ENCODE measurements at places on chromosomes 2 and 18. TPM values are rescaled to one million over a fixed set of nuclear protein-coding genes. Genes with fewer than 3 reads are reported as not detected.

METTL8 gene
- total RNA-seq, result 38.0 TPM

EPAS1 gene
- total RNA-seq, result 93.8 TPM

PSTPIP2 gene
- total RNA-seq, result 7.4 TPM

ALPP gene
- not detected for total RNA-seq

CCDC121 gene
- 1.3 TPM for total RNA-seq

CFAP53 gene
- total RNA-seq, result 0.32 TPM

CAVIN2 gene
- total RNA-seq, result 82.5 TPM

SPHKAP gene
- under 0.01 TPM for total RNA-seq

PAX8 gene
- total RNA-seq, result under 0.01 TPM

DNER gene
- under 0.01 TPM for total RNA-seq

SRD5A2 gene
- not detected for total RNA-seq

TYMS gene
- 32.5 TPM for total RNA-seq

PARD6G gene
- total RNA-seq, result 0.97 TPM

FBXO48 gene
- 0.61 TPM for total RNA-seq

CDH20 gene
- total RNA-seq, result not detected

STK17B gene
- 28.7 TPM for total RNA-seq

RNF152 gene
- 18.8 TPM for total RNA-seq

FLACC1 gene
- under 0.01 TPM for total RNA-seq

ANKRD53 gene
- total RNA-seq, result 0.32 TPM

ADRA2B gene
- not detected for total RNA-seq

FTCDNL1 gene
- total RNA-seq, result under 0.01 TPM

FSHR gene
- not detected for total RNA-seq

ANKRD30B gene
- total RNA-seq, result not detected

PJVK gene
- 0.30 TPM for total RNA-seq

TBR1 gene
- under 0.01 TPM for total RNA-seq

UGT1A4 gene
- total RNA-seq, result not detected

ASB3 gene
- total RNA-seq, result 31.8 TPM

C2orf42 gene
- 11.0 TPM for total RNA-seq

UCN gene
- 0.46 TPM for total RNA-seq

All from epithelial cell of umbilical artery (primary cell).